SK-N-DZ (cell line): ENCODE measurements at places on chromosomes 13 and 19.

DNA sequence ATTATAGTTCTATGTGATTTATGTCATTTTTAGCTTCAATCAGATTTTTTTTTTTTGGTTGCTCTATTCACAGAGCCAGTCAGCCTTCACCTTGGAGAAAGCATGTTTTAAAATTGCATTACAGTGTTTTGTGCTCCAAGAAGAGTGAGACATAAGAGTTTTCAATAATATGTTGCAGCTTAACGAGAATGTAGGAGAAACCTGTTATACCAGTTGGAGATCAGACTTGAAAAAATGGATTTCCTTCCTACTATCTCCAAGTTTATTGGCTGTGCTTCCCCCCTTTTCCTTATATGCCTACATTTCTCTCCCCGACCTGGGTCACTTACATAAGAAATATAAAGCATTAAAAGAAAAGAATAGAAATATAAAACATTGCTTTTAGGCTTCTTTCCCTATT, 123.9 kb upstream of the ARGLU1 start:
- DNase-seq, result no peak

GRCh38 chr13:91297503-91297902, 50.0 kb upstream of the MIR17HG start:
- no peak for DNase-seq

- no peak for DNase-seq
Observed at GRCh38 chr13:44188257-44188656, 185.4 kb upstream of the SERP2 start.

DNA sequence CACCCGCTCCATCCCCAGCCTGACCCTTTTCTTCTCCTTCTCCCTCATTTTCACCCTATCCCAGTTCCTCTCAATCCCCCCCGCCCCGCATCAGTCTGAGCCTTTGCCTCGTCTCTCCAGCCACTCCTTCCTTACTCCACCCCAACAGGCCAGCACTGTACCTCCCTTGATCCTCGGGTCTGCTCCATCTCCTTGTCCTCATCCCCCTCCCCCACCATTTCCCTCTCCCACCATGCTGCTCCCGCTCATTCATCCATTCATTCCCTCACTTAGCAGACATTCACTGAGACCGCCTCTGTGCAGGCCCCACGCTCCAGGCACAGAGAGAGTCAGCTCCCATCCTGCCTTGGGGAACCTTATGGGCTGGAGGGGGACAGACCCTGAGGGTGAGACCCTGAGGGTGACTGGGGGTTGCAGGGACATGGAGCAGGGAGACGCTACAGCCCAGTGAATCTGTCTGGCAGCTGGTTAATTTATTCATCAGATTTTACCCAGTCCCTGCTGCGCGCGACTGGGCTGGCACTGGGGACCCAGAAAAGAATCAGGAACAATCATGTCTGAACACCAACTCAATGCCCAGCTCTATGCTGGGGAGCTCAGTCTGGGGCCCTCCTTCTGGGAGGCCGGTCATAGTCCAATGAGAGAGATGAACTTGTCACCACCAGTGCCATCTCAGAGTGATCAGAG, 881 bp downstream of the ARHGAP33 start:
- DNase-seq, result peak; percentile 37

GRCh38 chr19:28397306-28397705, 815.6 kb downstream of the UQCRFS1 start:
- DNase-seq, result no peak

DNA sequence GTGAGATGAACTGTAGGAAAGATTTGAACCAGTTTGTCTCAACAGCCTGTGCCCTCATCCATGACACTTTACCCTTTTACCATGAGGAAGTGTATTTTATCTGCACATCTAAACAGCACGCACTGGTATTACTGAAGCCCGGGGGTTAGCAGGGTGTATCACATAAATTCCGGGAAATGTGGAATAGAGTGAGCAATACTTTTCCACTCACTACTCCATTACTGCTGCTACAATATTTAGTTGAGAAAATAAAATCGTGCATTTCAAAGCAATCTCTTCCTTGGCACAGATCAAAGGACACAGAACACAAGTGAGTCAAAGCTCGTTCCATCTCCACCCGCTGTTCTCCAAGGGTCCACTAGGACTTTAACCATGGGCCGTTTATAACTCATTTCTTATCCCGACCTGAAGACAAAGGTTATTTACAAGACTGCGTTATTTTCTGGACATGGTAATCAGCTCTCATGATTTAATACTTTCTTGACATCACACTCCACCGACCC, 35.2 kb downstream of the STK24 start:
- DNase-seq, result peak; percentile 50

GRCh38 chr13:31605076-31605860, 134.1 kb upstream of the RXFP2 start:
- DNase-seq, result no peak

GRCh38 chr13:95201814-95202651, 99.2 kb downstream of the ABCC4 start:
- peak; percentile 51 for DNase-seq

DNA sequence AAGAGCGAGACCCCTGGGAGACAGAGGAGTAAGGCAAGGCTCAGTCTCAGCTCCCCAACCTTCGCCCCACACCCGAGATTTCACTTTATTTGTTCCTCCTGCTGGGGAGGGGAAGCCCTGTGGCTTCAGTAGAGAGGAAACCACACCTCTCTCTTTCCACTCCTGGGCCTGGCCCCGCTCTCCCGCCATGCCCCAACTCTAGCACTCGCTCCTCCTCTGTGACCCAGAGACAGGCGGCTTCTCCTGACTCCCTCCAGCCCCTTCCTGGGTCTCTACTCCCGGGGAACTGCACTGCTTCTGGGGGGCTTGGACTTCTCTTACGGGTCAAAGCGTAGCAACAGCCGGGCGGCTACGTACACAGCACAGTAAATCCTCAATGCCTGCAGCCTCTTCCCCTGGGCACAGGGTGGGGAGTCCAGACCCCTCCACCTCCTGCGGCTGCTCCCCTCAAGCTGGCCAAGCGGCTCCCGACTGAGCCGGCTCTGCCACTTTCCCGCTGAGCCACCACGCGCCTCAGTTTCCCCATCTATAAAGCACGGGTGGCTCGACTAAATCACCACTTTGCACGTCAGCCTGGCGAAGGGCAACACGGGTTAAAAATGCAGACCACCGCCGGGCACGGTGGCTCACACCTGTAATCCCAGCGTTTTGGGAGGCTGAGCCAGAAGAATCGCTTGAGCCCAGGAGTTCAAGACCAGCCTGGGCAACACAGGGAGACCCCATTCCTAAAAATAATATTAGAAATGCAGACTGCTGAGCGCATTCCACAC, 1.4 kb downstream of the RNF126 start:
- no peak for DNase-seq

DNA sequence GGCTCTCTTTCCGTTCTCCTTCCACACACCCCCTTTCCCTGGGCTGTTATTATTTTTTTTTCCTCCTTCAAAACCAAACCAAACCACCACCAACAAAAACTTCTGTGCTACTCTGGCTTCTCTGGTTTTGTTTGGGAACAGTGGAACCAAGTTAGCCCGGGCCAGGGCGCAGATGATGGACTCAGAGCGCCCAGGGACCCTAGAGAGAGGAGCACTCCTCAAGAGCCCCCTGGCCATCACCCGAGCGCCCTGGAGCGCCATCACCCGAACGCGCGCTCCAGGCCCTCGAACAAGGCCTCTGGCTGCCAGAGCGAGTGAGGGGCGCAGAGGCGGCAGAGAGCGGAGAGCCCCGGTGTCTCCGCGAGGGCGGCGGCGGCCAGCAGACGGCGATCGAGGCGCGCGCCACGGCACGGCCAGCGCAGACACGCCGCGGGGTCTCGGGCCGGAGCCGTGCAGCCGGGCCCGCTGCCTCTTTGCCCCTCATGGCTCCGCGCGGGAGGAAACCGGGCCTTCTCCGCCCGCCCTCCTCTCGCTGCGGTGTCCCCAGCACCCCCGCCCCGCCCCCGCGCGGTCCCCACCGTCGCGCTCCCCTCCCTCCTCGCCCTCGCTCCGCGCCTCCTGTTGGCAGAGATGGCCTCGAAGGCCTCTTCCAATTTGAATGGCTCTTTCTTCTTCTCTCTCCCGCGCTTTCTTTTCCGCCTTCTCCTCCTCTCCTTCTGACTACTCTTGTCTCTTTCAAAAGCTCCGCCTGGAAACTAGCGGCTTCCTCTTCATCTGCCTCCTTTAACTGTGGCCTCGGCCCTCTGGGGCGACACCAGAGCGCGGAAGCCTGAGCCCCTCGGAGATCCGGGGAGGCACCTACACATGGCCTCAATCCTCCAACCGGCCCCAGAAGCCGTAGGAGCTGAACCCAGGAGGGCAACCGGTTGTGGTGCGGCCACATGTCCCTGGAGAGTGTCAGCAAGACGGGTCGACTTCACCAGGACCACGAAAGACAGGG, 4.1 kb upstream of the SOX1 start:
- DNase-seq, result no peak

GRCh38 chr13:85521657-85522056, 277.6 kb downstream of the SLITRK6 start:
- no peak for DNase-seq

- DNase-seq, result no peak
Observed at GRCh38 chr19:41708481-41708880, at the start of gene CEACAM5. TSS of gene CEACAM5 (plus strand) at chr19:41708626. CDS start at chr19:41708732, 106 bp downstream.

GRCh38 chr13:36601186-36601585, 72.6 kb upstream of the SERTM1 start:
- no peak for DNase-seq

DNA sequence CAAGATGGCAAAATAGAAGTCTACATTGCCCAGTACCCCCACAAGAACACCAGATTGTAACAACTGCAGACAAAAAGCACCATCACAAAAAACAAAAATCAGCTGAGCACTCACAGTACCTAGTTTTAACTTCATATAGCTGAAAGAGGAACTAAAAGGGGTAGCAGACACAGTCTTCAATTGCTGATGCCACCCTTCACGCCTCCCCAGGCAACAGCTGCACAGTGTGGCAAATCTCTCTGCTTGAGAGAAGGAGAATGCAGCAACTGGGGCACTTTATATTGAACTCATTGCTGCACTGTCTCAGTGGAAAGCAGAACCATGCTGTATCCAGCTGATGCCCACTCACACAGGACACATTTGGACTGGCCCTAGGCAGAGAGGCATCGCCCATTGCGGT, 2714.5 kb upstream of the PCDH20 start:
- DNase-seq, result no peak

DNA sequence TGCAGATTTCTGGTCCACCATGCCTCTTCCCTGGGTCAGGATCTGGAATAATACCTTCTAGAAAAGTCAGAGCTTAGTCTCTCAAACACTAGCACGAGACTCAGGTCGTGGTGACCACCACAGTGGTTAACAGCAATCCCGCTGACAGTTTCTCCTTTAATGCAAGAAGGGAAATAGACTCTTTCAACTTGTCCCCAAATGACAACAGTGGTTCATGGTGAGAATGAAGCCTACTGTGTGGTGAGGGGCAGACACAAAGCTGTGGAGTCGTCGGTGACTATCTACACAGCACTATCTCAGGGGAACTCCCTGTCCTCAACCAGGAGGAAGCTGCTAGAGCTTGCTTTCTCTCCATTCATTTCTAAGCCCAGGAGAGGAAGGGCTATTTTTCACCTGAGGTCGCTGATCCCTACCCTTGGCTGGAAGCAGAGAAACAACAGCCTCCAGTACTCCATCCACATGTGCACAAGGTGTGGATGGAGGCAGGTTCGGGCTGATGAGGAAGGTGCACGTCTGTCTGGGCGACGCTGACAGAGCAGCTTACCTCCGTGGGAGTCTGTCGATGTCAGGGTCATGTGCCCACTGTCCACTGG, 72.4 kb downstream of the STK24 start:
- DNase-seq, result no peak

DNA sequence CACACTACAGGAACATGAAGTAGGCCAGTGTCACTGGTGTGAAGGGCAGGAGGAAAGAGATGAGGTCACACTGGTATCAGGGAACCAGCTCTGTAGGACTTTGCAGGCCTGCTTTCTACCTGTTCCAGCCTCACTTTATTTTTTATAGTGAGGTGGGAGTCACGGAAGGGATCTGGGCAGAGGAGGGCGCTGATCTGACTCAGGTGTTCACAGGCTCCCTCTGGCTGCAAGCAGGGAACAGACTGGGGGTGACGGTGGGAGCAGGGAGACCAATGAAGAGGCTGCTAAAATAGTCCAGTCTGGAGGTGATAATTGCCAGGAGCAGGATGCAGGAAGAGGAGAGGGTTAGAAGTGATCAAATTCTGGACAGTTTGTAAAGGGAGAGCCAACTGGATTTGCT, 2.8 kb downstream of the THAP8 start:
- DNase-seq, result no peak

- DNase-seq, result no peak
Observed at GRCh38 chr19:14672188-14672872, 2.3 kb downstream of the ADGRE3 start.

DNA sequence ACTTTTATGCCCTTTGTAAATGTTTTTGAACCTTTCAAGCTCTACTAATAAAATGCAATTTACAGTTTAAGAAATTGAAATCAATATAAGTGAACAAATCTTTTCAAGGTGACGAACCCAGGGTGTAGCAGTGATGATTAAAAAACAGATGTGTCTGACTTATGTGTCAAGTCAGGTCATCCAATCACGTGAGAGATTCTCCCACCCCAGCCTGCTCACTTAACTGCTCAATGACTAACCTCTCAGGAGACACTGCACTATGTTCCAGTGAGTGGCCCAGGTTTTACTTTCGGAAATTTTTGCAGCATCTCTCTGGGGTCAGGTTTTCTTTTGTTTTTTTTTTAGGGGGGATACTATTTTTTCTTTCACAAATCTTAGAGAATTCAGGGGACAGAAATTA, 60.7 kb downstream of the ZNF429 start:
- no peak for DNase-seq

- DNase-seq, result no peak
Observed at GRCh38 chr19:42271861-42272534, 2.9 kb downstream of the CIC start.

GRCh38 chr13:24182703-24183081, 22.2 kb downstream of the SPATA13 start:
- no peak for DNase-seq

DNA sequence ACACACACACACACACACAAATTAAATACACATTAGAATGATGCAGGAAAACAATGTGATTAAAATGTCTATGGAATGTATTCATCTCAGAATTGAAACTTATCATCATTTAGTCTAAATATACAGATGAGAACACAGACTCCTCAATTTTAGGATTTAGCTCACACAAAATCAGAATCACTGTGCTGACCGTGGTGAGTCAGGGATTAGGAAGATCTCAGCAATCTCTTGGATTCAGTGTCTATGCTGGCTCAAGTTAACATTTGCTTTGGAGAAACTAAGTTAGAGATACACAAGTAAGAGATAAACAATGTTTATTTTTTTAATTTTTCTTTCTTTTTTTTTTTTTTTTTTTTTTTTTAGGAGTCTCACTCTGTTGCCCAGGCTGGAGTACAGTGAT, 323.6 kb downstream of the KLF12 start:
- DNase-seq, result no peak

GRCh38 chr13:74641586-74641985, 507.4 kb upstream of the KLF12 start:
- no peak for DNase-seq

GRCh38 chr13:80562433-80563156, 221.7 kb upstream of the SPRY2 start:
- no peak for DNase-seq

- peak; percentile 35 for DNase-seq
Observed at GRCh38 chr19:44661904-44662303, 9.4 kb upstream of the CEACAM19 start.
